ENCODE measurements at places on chromosomes 5 and 9. TPM values are rescaled to one million over a fixed set of nuclear protein-coding genes. Genes with fewer than 3 reads are reported as not detected.

- DNase-seq, result no peak
Observed at GRCh38 chr9:76916231-76916630, 10.3 kb upstream of the PRUNE2 start.

DNA sequence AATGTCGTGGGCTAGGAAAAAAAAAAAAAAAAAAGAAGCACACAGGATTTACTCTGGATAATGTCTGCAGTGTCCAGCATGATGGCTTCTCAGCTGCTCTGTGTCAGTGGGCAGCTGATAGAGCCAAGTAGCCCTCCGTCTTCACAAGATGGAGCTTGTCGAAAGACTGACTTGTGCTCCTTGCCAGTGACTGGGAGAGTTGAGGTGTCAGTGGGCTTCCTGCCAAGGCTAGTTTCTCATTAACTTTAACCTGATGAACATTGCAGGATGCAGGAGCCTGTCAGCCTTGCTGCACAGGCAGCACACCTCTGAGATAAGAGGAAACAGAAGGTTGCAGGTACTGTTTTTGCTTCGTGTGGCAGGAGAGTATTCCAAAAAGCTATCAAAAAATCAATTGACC is 171.4 kb upstream of the SGCD start:
- no peak for DNase-seq

DNA sequence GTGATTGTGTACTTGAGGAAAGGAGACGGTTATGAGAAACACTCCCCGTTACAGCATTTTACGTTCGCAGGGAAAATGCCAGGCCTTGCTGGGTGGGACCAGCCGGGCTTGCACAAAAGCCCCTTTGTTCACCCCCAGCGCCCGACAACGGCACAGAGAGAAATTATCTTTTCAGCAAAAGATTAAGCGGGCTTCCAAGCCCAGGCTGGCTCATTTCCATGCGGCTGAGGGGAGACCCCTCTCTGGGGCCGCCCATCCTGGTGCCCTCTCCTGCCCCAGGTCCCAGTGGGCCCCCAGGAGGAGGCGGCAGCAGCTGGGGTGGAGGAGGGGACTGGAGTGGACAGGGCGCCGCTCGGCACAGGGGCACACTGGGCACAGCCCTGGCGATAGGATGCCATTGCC is 50.8 kb upstream of the NOTCH1 start:
- DNase-seq, result no peak

DNA sequence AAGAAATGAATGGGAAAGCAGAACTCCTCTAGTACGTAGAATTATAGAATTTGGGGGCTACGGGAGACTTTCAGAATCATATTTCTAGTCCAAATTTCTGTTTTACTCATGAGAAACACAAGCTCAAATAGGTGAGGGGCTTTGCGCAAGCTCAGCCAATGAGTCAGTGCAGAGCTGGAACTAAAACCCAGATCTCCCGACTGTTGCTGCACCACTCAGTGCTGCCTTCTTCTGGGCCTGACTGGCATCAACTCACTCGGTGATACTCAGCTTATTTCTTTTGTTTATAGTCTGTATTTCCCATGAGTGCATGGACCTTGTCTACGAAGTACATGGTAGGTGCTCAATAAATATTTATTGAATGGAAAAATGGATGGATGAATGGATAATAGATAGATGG is 280.2 kb downstream of the CDK5RAP2 start:
- DNase-seq, result no peak

GRCh38 chr9:136141682-136142413 is 23.2 kb upstream of the TMEM250 start:
- no peak for DNase-seq

DNA sequence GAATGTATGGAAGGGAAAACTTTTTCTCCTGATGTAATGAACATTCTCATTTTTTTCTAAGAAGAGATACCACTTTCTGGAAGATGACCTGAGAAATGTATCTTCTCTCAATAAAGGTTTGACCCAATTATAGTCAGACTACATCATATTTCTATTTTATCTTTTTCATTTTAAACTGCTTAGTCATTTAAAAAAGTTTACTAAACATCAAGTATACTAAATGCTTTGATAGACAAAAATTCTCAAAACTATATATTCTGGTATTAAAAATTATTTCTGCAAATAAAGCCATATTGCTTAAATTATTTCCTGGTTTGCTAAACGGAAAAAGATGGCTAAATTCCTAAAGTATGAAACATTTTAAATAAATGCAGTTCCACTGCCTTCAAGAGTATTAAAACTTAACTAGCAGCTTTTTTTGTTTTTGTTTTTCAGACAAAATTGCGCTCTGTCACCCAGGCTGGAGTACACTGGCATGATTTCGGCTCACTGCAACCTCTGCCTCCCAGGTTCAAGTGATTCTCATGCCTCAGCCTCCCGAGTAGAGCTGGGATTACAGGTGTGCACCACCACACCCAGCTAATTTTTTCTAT is 37.1 kb downstream of the FBXW11 start:
- no peak for DNase-seq

DNA sequence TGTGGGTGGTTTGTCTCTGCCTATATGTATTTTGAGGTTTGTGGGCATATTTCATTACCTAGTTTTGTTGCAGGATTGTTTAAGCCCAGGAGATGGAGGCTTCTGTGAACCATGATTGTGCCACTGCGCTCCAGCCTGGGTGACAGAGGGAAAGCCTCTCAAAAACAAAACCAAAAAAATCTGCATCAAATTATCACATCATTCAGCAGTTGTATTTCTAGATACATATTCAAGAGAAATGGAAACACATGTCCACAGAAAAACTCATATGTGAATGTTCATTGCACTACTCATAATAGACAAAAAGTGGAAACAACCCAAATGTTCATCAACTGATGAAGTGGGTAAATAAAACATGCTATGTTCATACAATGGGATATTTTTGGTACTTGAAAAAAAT is 29.9 kb downstream of the HSPA4 start:
- no peak for DNase-seq

DNA sequence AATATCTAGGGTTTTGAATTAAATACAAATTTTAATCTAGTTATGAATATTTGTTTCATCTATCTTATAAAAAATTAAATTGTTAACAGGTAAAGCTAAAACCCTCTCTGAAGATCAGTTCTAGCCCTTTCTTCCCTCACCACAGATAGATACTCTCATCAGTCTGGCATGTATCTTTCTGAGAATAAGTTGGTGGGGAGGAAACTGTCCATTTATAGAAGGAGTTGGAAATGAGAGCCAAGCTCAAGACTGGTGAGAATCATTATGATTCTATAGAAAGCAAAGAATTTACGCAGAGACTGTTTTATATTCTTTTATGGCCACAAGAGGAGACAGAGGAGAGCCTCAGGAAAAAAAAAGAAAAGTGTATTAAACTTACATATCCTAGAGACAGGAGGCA is 59.0 kb downstream of the STARD4 start:
- no peak for DNase-seq

The ERBIN gene
- total RNA-seq, result 74.0 TPM

The MYMK gene
- not detected for total RNA-seq

The SPEF2 gene
- 2.3 TPM for total RNA-seq

The OR1J2 gene
- not detected for total RNA-seq

The COL23A1 gene
- total RNA-seq, result not detected

The TSSK1B gene
- total RNA-seq, result not detected

Measured in epithelial cell of proximal tubule (primary cell).